ENCODE measurements at places on chromosomes 1 and 21.

- no peak for DNase-seq
These were observed 106.2 kb downstream of the TOMM20 start for GRCh38 chr1:235022341-235022980.

GRCh38 chr1:211630236-211631081 is 45.0 kb downstream of the NEK2 start:
- DNase-seq: no peak

DNA sequence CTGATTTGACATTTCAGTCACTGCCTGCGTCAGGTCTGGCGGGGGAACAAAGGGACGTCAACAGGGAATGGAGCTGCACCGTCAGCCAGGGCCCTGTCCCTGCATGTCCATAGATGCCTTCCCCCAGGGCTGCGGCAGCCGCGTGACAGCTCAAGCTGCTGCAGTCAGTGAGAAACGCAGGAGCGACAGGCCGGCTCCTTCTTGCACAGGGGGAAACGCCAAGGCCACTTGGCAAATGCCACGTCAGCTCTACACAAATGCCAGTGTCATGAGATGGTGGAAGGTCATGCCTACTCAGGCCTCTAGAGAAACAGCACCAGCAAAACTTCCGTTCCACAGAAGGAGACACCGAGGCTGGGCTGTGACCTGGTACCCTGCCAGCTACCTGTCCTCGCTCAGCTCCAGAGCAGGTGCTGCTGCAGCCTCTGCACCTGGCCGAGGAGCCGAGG is 37.7 kb downstream of the SYF2 start:
- no peak for DNase-seq

- DNase-seq: no peak
These were observed 14.5 kb downstream of the GNG12 start for GRCh38 chr1:67818725-67819301.

DNA sequence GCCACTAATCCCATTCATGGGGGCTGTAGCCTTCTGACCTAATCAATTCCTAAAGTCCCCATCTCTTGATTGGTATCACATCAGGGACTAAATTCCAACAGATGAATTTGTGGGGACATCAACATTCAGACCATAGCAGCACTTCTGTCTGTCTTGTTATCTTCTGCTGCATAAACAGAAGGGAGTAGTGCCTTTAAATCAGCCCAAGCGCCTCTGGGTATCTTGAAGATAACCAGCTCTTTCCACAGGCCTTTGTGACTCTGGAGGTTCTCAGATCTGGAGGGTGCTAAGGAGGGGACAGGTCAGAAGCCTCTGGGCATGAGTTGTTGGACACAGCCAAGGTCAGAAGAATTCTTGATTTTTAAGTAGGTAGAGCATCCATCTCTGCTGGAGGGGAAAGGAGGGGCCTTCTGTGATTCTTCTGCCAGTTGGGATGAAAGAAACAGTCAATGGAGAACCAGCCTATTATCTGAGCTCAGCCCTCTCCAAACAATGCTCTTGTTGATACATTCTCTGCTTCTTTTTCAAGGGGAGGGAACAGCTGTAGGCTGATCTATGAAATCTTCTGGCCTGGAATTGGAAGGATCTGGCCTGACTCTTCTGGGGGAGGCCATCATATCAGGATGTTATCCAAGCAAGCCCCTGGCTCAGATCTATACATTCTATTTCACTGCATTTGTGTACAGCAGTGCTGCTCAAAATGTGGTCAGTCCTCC is 31.3 kb upstream of the LRIG2 start:
- DNase-seq: no peak

DNA sequence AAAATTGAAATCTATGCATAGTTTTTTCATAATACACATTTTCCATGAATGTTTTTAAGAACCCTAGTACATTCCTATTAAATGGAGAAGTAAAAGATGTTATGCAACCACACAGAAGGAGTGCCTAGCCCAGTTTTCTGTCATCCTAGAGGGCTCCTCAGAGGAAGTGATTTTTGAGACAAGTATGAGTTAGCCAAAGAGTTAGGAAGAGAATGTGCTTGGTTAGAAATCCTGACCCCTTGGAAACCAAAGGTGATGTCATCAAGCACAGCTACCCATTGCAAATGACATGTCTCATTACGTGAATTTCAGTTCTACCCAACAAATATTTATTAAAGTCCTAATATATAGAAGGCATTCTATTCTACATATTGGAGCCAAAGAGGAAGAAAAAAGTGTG is 88.9 kb upstream of the TNFSF4 start:
- DNase-seq: no peak

GRCh38 chr21:31803039-31804007 is 69.5 kb upstream of the HUNK start:
- DNase-seq: no peak

DNA sequence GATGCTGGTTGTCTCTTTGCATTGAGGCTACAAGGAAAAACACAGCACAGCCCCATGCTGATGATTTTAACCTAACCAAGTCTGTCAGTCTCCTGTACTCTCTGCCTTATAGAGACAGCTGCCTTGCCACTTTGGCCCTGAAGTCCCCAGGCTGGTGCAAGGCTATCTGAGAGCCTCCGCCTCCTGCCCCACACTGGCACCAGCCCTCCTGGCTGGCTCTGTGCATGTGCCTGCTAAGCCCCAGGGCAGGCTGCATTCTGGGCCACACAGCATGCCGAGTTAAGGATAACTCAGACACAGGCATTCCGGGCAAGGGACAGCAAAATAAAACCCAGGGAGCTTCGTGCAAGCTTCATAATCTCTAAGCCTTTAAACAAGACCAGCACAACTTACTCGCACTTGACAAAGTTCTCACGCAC is 910 bp downstream of the RUNX1 start:
- DNase-seq: no peak

- DNase-seq: no peak
These were observed 45.3 kb upstream of the EPHA8 start for GRCh38 chr1:22517956-22518355.

- DNase-seq: no peak
These were observed 17.4 kb upstream of the SHE start for GRCh38 chr1:154519591-154519991.

DNA sequence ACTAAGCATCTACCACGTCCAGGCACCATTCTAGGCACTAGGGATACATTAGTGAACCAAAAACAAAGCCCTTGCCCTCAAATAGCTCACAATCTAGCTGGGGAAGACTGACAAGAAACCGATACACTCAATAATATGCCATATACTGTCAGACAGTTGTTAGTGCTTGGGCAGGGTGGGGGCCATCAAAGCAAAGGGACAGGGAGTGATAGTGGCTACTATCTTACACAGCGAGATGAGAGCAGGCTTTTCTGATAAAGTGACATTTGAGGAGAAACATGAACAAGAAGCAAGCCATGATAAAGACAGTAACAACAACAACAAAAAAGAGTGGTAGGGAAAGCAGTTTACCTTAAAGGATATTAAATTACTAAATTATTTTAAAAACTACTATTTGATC is 41.1 kb downstream of the ERO1B start:
- DNase-seq: no peak

GRCh38 chr1:50970509-50970887 is 453 bp downstream of the CDKN2C start:
- no peak for DNase-seq

DNA sequence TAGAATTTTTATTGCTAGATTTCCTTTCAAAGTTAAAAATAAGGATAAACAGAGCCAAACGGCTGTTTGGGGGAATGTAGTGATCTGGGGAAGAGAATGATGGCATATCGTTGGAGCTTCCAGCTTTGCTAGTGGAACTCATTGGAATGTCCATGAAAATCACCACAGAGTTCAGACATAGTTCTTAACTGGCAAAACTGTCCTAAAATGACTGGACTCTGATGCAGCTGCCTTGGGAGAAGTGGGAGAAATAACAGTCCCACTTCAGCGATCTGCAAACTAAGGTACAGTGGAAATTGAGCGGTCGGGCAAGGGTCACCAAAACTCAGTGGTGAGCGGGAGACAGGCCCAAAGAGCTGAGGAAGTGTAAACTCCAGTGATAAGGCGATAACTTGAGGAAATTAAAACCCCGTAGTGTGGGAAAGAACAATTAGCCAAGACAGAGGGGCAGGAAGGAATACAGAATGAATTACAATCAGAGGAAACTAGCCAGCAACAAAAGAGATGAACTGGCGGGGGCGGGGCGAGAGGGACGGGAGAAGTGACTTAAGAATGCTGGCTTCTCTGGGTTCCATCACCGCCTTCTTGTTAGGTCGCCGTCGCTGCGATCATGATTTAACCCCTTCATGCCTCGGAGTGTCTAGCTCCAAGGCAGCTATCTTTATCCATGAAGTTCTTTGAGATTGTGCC is 89.8 kb upstream of the ARHGAP29 start:
- DNase-seq: no peak

- DNase-seq: no peak
These were observed 275.5 kb upstream of the FMN2 start for GRCh38 chr1:239816081-239816782.

GRCh38 chr1:229191066-229191674 is 79.7 kb upstream of the RAB4A start:
- no peak for DNase-seq

- peak; percentile 16 for DNase-seq
These were observed 504 bp downstream of the PHTF1 start for GRCh38 chr1:113758631-113759332.

- no peak for DNase-seq
These were observed 1.4 kb downstream of the TPM3 start for GRCh38 chr1:154190550-154190949.

GRCh38 chr1:44112486-44112885 is 6.1 kb upstream of the KLF17 start:
- no peak for DNase-seq
